ENCODE measurements at places on chromosomes 2 and 18. TPM values are rescaled to one million over a fixed set of nuclear protein-coding genes. Genes with fewer than 3 reads are reported as not detected.

- DNase-seq = no peak
- no peak overlapping the region for H3K27ac ChIP-seq
- no peak overlapping the region for H3K4me3 ChIP-seq
- H3K36me3 ChIP-seq = no peaks in the 10 kb centered on the region
- H3K4me1 ChIP-seq = no peaks in the 10 kb centered on the region
Observed at GRCh38 chr18:23387265-23387664, 65.8 kb upstream of the RIOK3 start.

GRCh38 chr2:118986738-118987137 is 44.7 kb downstream of the MARCO start:
- no peaks in the 10 kb centered on the region for H3K4me1 ChIP-seq
- H3K36me3 ChIP-seq = no peaks in the 10 kb centered on the region
- no peak for DNase-seq
- no peak overlapping the region for H3K4me3 ChIP-seq
- H3K27ac ChIP-seq = no peak overlapping the region
- no peaks in the 10 kb centered on the region for H3K27me3 ChIP-seq

- H3K27me3 ChIP-seq = no peaks in the 10 kb centered on the region
- peak overlapping the region; percentile 29 for H3K4me3 ChIP-seq
- H3K27ac ChIP-seq = no peak overlapping the region
- H3K36me3 ChIP-seq = no peaks in the 10 kb centered on the region
Observed at GRCh38 chr2:54557601-54558187, 101.6 kb downstream of the SPTBN1 start.

DNA sequence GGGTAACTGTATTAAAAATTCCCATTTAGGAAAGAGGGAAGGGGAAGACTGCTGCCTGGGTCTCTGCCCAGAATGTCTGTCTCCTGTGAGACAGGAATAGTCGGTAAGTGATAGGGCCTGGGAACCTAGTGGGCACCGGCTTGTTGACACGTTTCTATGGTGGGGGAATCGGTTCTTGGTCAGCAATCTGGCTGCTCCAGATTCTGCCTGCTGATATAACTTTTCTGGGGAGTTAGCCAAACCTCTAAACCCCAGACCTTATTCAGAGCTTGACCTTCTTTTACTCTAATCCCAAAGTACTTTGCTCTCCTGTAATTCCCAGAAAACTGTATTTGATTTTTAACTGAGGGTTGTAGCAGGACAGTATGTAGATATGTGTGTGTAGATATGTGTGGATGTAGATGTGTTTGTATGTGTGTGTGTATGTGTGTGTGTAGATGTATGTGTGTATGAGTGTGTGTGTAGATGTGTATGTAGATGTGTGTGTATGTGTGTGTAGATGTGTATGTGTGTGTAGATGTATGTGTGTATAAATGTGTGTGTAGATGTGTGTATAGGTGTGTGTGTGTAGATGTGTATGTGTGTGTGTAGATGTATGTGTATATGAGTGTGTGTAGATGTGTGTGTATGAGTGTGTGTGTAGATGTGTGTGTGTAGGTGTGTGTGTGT is 61.8 kb upstream of the TXNDC2 start:
- H3K4me1 ChIP-seq = peaks cover 14% of the 10 kb centered on the region
- no peaks in the 10 kb centered on the region for H3K27me3 ChIP-seq
- no peak for DNase-seq

DNA sequence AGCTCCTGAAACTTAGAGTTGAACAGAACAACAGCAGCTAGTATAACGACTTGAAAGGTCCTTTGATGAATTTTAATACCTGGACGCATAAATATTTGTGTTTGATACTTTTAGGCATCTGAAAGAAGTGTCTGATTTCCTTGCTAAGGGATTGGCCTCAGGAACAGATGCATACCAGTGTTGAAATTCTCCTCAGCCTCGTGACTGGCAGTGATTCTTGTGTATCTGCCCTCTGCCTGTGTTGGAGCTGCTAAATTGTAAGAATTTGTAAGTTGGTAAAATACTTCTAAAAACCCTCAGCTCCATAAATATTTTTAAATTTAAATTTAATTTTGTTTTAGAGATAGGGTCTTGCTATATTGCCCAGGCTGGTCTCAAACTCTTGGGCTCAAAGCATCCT is 22.4 kb upstream of the SCYGR1 start:
- no peaks in the 10 kb centered on the region for H3K36me3 ChIP-seq
- no peak for DNase-seq
- peaks cover 6% of the 10 kb centered on the region for H3K4me1 ChIP-seq
- no peak overlapping the region for H3K27ac ChIP-seq
- no peak overlapping the region for H3K4me3 ChIP-seq
- H3K27me3 ChIP-seq = no peaks in the 10 kb centered on the region

Gene CRYGC
- not detected for total RNA-seq

DNA sequence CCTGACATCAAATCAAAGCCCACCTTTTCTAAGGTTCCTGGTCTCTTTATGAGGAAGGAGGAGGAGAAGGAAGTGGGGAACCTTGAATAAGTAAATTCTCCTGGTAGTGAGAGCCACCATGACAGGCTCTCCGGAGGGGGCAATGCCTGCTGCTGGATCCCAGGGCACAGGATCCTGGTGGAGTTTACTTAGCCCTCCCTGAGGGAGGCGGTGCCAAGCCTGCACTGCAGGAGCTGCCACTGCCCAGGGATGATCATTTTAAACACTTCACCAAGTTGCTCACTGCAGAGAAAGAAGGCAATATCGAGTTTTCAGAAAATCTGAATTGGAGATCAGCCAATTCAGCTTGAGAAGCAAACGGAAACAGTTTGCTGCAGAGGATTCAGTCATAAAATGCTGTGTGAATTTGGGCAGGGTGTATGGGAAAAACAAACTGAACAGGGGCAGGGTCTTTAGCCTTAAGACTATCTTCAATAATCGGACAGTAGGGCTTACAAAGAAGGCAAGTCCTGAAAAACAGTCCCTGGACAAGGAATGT is 200.7 kb downstream of the RAD51AP2 start:
- no peak for DNase-seq
- no peaks in the 10 kb centered on the region for H3K27me3 ChIP-seq
- H3K27ac ChIP-seq = no peak overlapping the region
- H3K4me3 ChIP-seq = no peak overlapping the region
- no peaks in the 10 kb centered on the region for H3K36me3 ChIP-seq

Gene ZNF892
- total RNA-seq = 8.3 TPM

Gene CFC1B
- not detected for total RNA-seq

DNA sequence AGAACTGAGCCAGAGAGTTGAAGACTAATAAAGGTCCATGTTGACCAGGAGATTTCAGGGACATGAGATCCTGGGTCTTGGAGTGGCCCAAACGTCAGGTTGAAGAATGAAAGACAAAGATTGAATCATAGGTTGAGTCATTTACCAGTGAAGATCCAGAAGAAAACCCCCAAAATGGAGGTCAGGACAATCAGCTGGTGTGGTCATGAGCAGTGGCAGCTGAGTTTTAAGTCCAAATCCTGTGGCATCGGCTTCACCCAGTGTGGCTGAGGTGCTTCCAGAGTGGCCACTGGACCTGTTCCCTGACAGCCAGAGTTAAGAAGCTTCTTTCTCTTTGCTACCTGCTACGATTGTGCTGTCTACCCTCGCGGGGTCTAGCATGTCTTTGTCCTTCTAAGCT is 234.0 kb downstream of the BCL2 start:
- DNase-seq = no peak
- H3K4me1 ChIP-seq = no peaks in the 10 kb centered on the region
- H3K36me3 ChIP-seq = no peaks in the 10 kb centered on the region
- no peak overlapping the region for H3K4me3 ChIP-seq
- no peak overlapping the region for H3K27ac ChIP-seq

Gene ALPG
- not detected for total RNA-seq

GRCh38 chr2:157874997-157875640 is 1.0 kb downstream of the ACVR1 start:
- no peaks in the 10 kb centered on the region for H3K36me3 ChIP-seq
- peak overlapping the region; percentile 79 for H3K27ac ChIP-seq
- H3K27me3 ChIP-seq = no peaks in the 10 kb centered on the region
- peak overlapping the region; percentile 99 for H3K4me3 ChIP-seq

Gene POTEJ
- not detected for total RNA-seq

Gene BUB1
- 2.5 TPM for total RNA-seq

DNA sequence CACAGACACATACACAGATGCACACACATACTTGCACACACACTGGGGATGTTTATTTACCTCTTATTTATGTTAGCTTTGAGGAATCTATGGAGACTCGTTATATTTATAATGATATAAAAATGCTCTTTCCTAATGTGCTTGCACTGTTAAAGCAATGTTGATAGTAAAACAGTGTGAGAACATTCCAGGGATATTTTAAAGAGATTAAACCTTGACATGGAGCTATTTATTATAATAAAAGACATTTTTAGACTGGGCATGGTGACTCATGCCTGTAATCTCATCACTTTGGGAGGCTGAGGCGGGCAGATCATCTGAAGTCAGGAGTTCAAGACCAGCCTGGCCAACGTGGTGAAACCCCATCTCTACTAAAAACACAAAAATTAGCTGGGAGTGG is 557.3 kb upstream of the ZNF804A start:
- H3K36me3 ChIP-seq = no peaks in the 10 kb centered on the region
- no peaks in the 10 kb centered on the region for H3K27me3 ChIP-seq
- H3K4me3 ChIP-seq = no peak overlapping the region

Gene TRAK2
- 119 TPM for total RNA-seq

DNA sequence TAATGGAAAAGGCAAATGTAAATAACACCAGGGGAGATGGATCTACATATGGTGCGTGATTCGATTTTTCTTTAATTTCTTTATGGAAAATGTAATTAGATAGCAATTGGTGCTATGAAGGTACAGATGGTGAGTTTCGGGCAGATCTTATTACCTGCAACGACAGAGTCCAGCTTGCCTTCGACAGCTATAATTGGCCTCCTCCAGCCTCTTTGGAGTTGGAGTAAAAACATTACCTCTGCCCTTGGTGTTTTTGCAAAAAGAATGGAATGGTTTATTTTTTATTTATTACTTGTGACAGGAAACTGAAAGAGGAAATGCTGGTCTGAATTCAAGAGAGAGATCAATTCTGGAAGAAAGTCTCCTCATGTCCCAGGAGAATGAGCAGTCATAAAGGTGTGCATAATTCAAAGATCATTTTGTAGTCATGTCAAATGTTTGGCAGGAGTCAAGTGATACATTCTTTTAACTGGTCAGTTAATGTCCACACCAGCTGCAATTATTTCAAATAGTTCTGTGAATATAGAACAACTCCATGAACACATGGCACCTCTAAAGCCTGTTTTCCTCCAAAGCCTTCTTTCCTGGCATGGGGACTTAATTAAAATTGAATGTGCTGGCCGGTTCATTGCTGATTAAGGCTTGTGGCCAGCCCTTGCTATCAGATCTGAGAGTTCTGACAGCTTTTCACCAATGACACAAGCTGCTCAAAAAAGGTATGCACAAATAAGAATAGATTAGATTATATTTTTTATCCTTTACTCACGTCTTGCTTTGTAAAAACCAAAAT is 46.9 kb upstream of the KCNH7 start:
- H3K27me3 ChIP-seq = no peaks in the 10 kb centered on the region
- no peaks in the 10 kb centered on the region for H3K4me1 ChIP-seq
- DNase-seq = no peak
- H3K4me3 ChIP-seq = no peak overlapping the region
- H3K27ac ChIP-seq = no peak overlapping the region

DNA sequence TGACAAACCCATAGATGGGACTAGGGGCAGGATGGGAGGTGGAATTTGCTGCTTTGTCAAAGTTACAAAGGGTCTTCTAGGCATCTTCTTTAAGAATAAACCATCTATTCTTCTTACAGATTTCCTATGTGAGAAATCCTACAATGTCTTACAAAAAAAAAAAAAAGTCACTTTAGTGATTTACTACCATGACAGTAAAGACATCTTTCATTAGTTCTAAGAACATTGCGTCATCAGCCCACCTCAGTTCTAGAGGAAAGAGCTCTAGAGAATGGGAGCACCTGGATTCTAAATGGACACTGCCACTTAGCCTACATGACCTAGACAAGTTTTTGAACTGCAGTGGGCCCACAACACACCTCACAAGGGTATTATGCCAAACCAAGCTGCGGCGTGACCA is 172.0 kb downstream of the MYO5B start:
- no peaks in the 10 kb centered on the region for H3K27me3 ChIP-seq
- H3K36me3 ChIP-seq = peaks cover 2% of the 10 kb centered on the region
- H3K27ac ChIP-seq = no peak overlapping the region
- no peak for DNase-seq
- H3K4me3 ChIP-seq = no peak overlapping the region
- no peaks in the 10 kb centered on the region for H3K4me1 ChIP-seq

DNA sequence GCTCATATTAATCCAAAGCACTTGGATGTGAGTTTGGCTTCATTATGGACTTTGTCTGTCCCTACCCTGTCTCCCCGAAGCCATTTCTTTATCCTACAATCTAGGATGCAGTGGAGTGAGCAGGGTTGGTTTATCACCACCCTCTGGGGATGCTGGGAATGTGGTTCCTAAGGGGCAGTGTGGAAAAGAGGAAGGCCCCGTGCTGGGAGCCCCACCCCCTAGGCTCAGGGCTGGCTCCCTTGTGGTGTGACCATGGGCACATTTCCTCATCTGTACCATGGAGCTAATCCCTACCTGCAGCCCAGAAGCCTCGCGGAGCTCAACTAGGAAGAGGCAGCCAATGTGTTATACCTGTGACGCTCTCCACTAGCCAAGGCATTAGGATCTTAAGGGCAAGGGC is 92.5 kb downstream of the TGOLN2 start:
- no peaks in the 10 kb centered on the region for H3K4me1 ChIP-seq
- no peaks in the 10 kb centered on the region for H3K27me3 ChIP-seq
- DNase-seq = no peak

Gene HSPD1
- 149 TPM for total RNA-seq

- H3K4me1 ChIP-seq = no peaks in the 10 kb centered on the region
- no peak overlapping the region for H3K4me3 ChIP-seq
- no peak for DNase-seq
- no peaks in the 10 kb centered on the region for H3K27me3 ChIP-seq
Observed at GRCh38 chr2:151767536-151767935, 33.3 kb upstream of the NEB start.

DNA sequence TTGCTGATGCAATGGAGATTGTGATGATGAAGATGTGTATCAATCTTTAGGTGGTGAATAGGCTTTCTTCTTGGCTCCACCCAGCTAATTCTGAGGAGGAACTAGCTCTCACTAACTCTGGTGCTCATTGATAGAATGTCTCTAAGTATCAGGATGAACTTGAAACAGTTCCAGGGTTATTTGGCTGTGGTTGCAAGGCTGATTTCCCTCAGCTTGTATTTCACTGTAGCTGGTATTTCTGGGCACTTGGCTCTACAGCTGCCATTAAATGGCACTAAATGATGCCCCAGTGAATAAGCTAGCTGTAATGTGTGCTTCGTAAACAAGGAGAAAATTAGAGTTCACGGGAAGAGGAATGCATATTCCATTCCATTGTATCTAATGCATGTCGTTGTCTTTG is 241.2 kb downstream of the RPIA start:
- no peaks in the 10 kb centered on the region for H3K4me1 ChIP-seq
- no peak overlapping the region for H3K27ac ChIP-seq
- H3K4me3 ChIP-seq = no peak overlapping the region
- no peak for DNase-seq
- no peaks in the 10 kb centered on the region for H3K36me3 ChIP-seq
- H3K27me3 ChIP-seq = no peaks in the 10 kb centered on the region

Data from aorta (tissue), 5 donors.